ENCODE measurements at places on chromosomes 6 and 20. TPM values are rescaled to one million over a fixed set of nuclear protein-coding genes. Genes with fewer than 3 reads are reported as not detected.

- no peak for DNase-seq
- H3K36me3 ChIP-seq, result no peaks in the 10 kb centered on the region
- no peak overlapping the region for H3K27ac ChIP-seq
- H3K27me3 ChIP-seq, result no peaks in the 10 kb centered on the region
- no peaks in the 10 kb centered on the region for H3K4me1 ChIP-seq
Measured at GRCh38 chr6:154705471-154706113, 27.6 kb upstream of the SCAF8 start.

GRCh38 chr20:48951646-48952045, 30.1 kb downstream of the ARFGEF2 start:
- no peak overlapping the region for H3K4me3 ChIP-seq
- DNase-seq, result no peak
- peaks cover 6% of the 10 kb centered on the region for H3K36me3 ChIP-seq
- no peaks in the 10 kb centered on the region for H3K27me3 ChIP-seq
- H3K4me1 ChIP-seq, result no peaks in the 10 kb centered on the region

DNA sequence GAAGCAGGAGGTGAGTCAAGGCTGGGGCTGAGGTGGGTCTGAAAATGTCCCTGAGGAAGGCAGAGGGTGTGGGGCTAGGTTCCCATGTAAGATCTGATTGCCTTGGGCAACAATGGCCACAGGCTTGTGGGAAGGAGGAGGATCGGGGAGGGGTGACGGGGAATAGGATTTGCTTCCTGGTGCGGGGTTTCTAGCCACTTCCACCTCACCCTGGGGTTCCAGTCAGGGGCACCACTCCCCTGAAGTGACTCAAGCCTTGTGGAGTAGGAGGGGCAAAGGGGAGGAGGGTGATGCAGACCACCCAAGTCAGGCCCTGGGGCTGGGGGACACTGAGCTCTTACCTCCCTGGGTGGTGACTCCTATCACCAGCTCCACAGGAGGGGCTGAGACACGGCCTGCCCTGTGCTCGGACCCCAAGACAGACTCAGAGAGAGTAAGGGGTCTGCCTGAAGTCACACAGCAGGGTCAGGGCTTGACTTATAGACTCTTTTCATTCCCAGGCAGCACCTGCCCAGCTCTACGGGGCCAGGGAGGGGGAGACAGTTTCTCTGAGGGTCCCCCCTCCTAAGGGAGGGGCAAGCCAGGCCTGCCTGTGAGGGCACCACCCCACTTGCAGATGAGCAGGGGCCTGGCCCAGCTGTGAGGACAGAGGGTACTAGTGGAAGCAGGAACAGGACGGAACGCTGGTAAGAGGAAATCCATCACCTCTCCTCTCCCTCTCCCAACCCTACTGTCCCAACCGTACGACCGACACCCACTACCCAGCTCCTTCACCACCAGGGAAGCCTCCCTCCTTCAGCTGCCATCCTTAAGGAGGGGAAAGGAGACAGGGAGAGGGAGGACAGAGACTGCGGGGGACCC, 12.4 kb upstream of the SPDEF start:
- no peaks in the 10 kb centered on the region for H3K4me1 ChIP-seq
- no peak for DNase-seq
- no peaks in the 10 kb centered on the region for H3K27me3 ChIP-seq
- H3K36me3 ChIP-seq, result no peaks in the 10 kb centered on the region
- H3K4me3 ChIP-seq, result no peak overlapping the region

C6orf62 gene
- total RNA-seq, result 125 TPM

DNA sequence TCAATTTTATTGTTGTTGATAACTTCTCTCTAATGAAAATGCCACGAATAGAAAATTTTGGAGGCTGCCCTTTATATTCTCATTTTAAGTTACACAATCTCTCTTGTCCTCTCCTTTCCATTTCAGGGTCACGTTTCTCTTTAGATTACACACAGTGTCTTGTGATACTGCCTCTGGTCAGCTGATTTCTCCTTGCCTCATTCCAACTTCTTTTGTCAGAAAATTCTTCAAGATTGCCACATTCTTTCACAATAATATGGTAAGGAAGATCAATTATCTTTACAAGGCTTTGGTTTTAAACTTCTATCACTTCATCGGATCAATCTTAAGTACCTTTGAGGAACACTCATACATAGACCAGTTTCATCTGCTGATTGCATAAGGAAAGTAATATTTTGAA, 370.3 kb downstream of the RFPL4B start:
- no peaks in the 10 kb centered on the region for H3K27me3 ChIP-seq
- H3K36me3 ChIP-seq, result no peaks in the 10 kb centered on the region
- no peak overlapping the region for H3K27ac ChIP-seq
- no peak overlapping the region for H3K4me3 ChIP-seq

All from H9 (cell line).